ENCODE measurements at places on chromosomes 1 and 21.

GRCh38 chr1:88217386-88217785 is 466.7 kb upstream of the PKN2 start:
- no peak for DNase-seq

DNA sequence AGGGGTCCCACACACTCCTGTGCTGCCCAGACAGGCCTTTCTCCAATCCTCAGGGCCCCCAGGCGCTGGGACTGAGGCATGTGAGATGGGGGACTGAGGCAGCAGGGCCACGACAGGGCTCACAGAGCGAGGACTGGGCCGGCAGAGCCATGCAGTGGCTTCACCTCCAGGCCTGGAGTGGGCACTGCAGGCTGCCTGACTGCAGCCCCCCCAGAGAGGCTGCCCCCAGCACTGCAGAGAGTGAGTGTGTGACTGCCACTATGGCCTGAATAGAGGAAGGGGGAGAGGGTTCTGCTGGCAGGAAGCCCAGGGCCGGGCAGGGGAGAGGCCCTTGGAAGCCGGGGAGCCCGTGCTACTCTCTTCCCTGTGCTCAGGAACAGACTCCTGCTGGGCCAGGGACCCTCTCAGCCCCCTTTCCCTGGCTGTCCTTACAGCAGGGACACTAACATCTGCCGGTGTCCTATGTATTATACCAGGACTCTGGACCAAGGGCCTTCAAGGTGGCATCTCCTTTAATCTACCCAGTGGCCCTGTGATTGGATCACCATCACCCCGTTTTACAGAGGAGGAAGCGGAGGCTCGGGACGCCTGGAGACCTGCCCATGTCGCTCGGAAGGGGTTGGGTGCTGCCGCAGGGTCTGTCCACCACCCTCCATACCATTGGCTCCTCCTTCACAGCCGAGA is 20.2 kb upstream of the PLEKHG5 start:
- no peak for DNase-seq

GRCh38 chr1:159925719-159926078 is 392 bp upstream of the TAGLN2 start:
- no peak for DNase-seq

DNA sequence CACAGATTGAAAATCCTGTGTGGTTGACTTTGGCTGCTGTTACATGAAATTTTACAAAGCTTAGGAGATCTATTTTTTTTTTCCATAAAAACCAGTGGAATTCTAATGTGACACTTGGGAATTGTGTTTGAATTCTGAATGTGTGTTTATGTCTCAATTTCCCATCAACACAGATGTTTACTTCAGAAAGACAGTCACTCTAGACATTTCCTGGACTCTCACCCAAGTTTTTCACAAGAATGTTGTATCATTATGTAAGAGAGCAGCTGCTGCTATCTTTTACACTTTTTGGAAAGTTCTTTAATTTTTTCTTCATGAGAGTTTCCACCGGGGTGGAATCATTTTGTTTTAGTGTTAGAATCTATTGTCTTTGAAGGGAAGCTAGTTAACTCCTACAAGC is 210.1 kb downstream of the GIPC2 start:
- DNase-seq: no peak

DNA sequence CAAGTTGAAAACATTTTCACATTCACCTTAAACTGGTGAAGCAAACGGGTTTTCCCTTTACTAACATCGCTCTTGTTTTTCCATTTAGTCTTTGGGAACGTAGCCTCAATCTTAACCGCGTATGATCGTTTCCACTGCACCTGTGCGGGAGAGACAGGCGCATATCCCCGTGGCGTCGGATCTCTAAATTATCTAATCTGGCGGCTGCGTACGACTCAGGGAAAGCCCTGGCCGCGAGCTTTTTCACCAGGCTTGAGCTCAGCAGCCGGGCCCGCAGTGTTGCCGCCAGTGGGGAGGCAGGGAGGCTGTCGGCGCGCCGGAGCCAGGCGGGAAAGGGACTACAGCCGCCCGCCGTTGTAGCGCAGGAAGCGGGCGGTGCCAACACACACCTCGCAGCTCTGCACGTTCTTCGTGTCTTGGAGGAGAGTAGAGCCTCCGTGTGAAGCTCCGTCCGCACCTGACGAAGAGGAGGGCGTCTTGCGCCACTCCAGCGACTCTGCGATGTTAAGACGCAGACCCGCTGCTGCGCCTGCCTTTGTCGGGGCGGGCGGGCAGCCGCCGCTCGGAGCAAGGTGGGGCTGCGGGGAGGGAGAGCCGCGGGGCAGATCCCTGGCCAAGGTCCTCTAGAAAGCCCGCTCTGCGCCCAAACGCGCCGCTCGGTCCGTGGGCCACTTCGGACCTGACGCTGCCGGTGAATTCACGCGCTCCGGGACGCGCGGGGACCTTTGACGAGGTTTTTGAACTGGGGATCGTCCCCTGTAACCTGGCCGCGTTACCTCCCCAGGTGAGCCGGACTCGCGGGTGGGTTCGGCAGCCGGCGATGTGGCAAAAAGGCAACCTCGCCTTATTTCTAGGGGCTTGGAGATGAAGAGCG is 18.5 kb upstream of the TBX15 start:
- no peak for DNase-seq

GRCh38 chr1:178345238-178345637 is 151.5 kb downstream of the CLEC20A start:
- DNase-seq: no peak

GRCh38 chr1:86849756-86850155 is 64.2 kb downstream of the SELENOF start:
- no peak for DNase-seq

All from left lung (tissue), 14 donors.